ENCODE measurements at places on chromosomes 2 and 18.
A peak's percentile ranks its signal among the peaks of the same experiment; 100 is the strongest.

GRCh38 chr2:222102575-222103349 lies 196.0 kb downstream of the PAX3 start:
- no peak overlapping the region for H3K4me3 ChIP-seq
- H3K27ac ChIP-seq = no peak overlapping the region
- H3K4me1 ChIP-seq = no peaks in the 10 kb centered on the region
- H3K27me3 ChIP-seq = peaks cover 6% of the 10 kb centered on the region
- DNase-seq = no peak

DNA sequence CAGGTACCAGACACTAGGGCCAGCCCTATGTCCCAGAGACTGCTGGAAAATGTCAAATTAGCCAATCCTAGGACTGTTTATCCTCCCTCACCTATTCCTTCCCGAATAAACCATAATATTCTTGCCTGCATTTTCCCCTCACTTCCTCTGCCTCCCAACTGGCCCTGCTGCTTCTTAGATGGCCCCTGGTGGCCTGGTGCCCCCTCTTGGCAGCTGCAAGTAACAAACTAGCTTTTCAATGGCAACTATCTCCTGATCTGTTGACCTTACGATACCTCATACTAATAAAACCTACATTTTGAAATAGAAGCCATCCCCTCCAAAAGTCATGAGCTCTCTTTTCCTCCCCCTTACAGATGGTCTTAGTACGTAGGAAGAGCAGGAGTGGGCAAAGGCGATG lies 132.0 kb downstream of the ALPK2 start:
- no peaks in the 10 kb centered on the region for H3K4me1 ChIP-seq
- H3K27me3 ChIP-seq = no peaks in the 10 kb centered on the region
- no peak overlapping the region for H3K27ac ChIP-seq
- no peak for DNase-seq
- no peak overlapping the region for H3K4me3 ChIP-seq

DNA sequence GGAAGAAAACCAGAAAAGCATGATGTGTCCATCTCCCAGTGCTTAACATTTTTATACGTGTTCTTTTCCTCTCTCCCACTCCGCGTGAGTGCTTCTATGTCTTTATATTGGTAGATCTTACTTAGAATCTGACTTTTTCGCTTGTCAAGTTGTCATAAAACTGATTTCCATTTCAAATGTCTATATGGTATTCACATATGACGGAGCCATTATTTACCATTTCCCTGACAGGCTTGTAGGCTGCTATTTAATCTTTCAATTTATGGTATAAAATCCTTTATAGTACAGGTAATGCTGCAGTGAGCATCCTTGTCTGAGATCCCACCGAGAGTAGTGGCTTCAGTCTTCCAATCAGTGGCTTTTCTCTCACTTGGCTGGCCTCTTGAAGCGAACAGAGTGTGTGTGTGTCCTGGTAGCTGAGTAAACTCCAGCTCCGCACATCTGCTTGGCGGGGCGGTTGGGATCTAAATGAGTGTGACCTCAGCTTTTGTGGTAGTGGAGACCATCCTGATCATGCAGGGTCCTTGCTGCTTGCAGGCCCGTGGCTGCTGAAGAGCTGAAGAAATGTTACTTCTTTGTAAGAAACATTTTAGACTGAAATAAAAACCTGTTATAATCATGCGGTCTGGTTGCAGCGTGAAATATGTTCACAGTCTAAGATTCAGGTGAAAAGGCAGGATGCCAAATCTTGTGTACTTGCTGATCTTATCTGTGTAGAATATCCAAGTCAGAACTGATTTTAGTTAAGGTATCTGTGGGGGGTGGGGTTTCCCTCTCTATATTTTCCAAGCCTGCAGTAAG lies 40.2 kb downstream of the INPP4A start:
- no peak overlapping the region for H3K27ac ChIP-seq
- DNase-seq = no peak

- no peaks in the 10 kb centered on the region for H3K4me1 ChIP-seq
- peak; percentile 21 for DNase-seq
- no peaks in the 10 kb centered on the region for H3K36me3 ChIP-seq
- no peak overlapping the region for H3K4me3 ChIP-seq
- H3K27me3 ChIP-seq = peaks cover 4% of the 10 kb centered on the region
- H3K27ac ChIP-seq = no peak overlapping the region
These were observed 7.6 kb upstream of the CHRNA1 start for GRCh38 chr2:174771631-174772471.

GRCh38 chr2:40445467-40445866 lies 6.4 kb downstream of the SLC8A1 start:
- no peak overlapping the region for H3K27ac ChIP-seq
- no peak overlapping the region for H3K4me3 ChIP-seq
- no peaks in the 10 kb centered on the region for H3K27me3 ChIP-seq
- peaks cover 23% of the 10 kb centered on the region for H3K36me3 ChIP-seq
- peaks cover 40% of the 10 kb centered on the region for H3K4me1 ChIP-seq
- no peak for DNase-seq

DNA sequence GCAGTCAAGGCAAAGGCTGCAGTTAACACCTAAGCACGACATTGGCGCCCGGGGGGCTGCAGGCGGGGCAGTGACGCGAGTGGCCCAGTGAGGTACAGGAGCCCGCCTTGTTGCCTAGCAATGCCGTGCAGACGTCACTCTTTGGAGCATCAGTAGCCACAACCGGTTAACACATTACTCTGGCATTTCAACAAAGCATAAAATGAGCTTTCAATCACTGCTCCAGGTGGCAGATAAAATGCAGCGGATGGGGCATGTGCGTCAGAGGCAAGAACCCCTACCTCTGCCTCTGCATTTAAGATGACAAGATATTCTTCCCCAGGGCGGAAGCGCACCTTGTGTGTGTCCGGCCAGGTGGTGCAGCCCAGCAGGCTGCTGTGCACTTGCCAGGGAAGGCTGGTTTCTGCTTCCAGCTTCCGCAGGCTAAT lies 139.4 kb downstream of the MTCL1 start:
- no peak for DNase-seq
- no peak overlapping the region for H3K27ac ChIP-seq
- H3K4me3 ChIP-seq = no peak overlapping the region
- H3K36me3 ChIP-seq = no peaks in the 10 kb centered on the region
- no peaks in the 10 kb centered on the region for H3K27me3 ChIP-seq

DNA sequence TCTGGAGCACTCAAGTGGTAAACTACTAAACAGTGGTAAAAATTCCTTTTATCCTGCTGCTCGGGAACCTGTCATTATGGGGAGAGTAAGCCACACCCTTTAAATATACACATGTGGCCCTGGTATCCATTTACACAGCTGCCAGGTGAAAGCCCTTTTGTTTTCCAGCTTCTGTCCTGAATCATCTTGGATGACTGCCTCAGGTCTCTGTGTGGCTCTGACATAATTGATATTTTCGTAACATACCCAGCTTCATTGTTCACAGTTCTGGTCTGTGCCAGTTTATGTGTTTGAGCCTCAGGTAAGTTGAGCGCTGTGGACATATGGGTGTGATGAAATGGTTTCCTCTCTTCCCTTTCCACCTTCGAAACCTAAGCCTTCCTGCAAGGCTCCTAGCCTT lies 15.7 kb upstream of the TTC39C start:
- H3K27me3 ChIP-seq = no peaks in the 10 kb centered on the region
- DNase-seq = no peak
- peaks cover 5% of the 10 kb centered on the region for H3K4me1 ChIP-seq

DNA sequence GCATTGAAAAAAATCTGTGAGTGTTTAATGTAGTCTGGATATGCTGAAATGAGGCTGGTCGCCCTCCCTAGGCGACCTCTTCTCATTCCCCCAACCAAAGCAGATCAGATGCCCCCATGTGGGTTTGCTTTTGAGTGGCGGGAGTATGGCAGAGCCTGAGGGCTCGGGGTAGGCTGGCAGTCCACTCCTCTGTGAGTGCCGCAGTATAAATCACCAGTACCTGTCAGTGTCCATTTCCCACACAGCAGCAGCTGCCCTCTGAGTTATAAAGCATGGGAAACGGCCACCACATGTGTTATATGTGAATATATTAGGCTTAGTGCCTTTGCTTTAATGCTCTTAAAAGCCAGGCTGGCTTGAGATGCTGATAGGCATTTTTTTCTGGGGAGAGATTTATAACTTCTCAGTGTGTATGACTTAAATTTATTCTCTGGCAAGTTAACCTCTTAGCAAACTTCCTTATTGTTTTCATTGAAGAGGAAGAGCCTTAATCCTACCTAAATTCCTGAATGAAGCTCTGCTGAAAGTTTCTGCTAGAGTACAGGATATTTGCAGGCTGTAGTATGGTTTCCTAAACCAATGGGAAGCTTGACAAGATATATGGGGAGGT lies 3.8 kb downstream of the DCC start:
- H3K4me3 ChIP-seq = no peak overlapping the region
- H3K27ac ChIP-seq = no peak overlapping the region
- no peak for DNase-seq
- H3K4me1 ChIP-seq = no peaks in the 10 kb centered on the region
- no peaks in the 10 kb centered on the region for H3K27me3 ChIP-seq

GRCh38 chr2:165382362-165382761 lies 87.1 kb upstream of the CSRNP3 start:
- H3K4me1 ChIP-seq = peaks cover 8% of the 10 kb centered on the region
- no peak overlapping the region for H3K4me3 ChIP-seq
- no peak overlapping the region for H3K27ac ChIP-seq
- H3K27me3 ChIP-seq = no peaks in the 10 kb centered on the region
- DNase-seq = no peak

DNA sequence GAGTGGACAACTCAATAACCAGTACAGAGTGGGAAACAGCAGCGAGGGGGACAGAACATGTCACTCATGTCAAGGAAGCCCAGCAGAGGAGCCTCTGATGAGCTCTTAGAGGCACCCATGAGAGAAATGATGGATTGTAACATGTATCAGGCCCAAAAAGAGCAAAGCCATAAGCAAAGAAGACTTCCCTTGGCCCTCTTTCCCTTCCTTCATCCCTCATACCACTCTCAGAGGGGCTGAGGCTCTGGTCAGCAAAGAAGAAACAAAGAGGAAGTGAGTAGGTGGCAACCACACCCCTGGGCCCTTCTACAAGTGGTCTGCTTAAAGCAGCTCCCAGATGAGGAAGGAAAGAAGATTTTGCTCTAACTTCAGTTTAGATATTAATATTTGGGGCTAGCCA lies 112.8 kb downstream of the CDC42EP3 start:
- no peaks in the 10 kb centered on the region for H3K4me1 ChIP-seq
- peaks cover 3% of the 10 kb centered on the region for H3K27me3 ChIP-seq
- no peak overlapping the region for H3K27ac ChIP-seq
- no peaks in the 10 kb centered on the region for H3K36me3 ChIP-seq
- H3K4me3 ChIP-seq = no peak overlapping the region

- H3K27me3 ChIP-seq = no peaks in the 10 kb centered on the region
- H3K36me3 ChIP-seq = no peaks in the 10 kb centered on the region
- H3K4me1 ChIP-seq = peaks cover 11% of the 10 kb centered on the region
- H3K4me3 ChIP-seq = no peak overlapping the region
These were observed 1.8 kb downstream of the CCDC141 start for GRCh38 chr2:179048099-179048498.

GRCh38 chr18:78859686-78860085 lies 119.9 kb upstream of the SALL3 start:
- H3K27ac ChIP-seq = no peak overlapping the region
- no peaks in the 10 kb centered on the region for H3K4me1 ChIP-seq
- no peaks in the 10 kb centered on the region for H3K36me3 ChIP-seq
- H3K27me3 ChIP-seq = peaks cover 3% of the 10 kb centered on the region

GRCh38 chr2:29509397-29509796 lies 394.2 kb downstream of the CLIP4 start:
- no peak overlapping the region for H3K27ac ChIP-seq
- H3K4me1 ChIP-seq = no peaks in the 10 kb centered on the region
- no peak for DNase-seq
- no peaks in the 10 kb centered on the region for H3K36me3 ChIP-seq

DNA sequence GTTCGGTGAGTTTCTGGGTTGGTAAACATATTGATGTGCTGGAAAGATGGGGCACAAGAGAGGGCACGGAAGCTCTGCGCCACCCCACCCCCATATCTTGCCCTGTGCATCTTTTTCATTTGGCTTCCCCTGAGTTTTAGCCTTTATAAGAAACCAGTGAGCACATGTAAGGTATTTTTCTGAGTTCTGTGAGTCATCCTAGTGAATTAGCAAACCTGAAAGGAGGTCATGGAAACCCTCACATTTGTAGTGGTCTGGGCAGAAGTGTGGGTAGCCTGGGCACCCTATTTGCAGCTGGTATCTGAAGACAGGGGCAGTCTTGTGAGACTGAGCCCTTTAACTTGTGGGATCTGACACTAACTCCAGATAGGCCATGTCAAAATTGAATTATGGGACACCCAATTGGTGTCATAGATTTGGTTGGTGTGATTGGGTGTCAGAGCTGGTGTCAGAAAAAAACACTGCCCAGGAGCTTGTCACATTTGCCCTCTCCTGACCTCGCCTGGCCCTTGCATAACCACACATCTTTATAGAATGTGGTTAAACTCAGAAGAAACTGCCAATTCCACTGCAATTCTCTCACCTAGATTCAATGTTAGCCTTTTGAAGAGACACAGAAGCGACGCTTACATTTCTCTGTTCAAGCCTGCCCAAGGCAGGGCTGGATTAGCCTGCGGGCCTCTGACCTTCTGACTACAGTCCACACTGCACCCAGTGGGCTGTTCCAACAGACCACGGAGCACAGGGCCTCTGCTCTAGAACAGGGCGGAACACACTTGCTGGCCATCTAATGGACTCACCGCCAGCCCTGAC lies 12.0 kb upstream of the GALM start:
- DNase-seq = no peak
- H3K36me3 ChIP-seq = no peaks in the 10 kb centered on the region
- no peaks in the 10 kb centered on the region for H3K27me3 ChIP-seq
- peaks cover 4% of the 10 kb centered on the region for H3K4me1 ChIP-seq

DNA sequence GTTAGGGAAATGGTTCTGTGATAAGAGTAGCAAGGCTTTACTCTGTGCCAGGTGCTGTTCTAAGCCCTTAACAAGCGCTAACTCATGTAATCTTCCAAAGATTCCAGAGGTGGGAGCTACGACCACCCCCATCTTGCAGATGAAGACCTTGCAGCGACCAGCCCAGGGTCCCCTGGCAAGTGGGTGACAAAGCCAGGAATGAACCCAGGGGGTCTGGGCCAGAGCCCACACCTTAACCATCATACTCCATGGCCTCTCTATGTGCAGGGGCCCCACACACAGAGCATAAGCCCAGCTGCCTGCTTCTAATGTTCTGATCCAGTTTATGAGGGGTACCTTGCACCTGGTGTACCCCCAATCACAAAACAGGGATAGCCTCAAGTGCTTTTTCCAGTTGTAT lies 105.3 kb downstream of the ZBTB7C start:
- H3K4me1 ChIP-seq = peaks cover 13% of the 10 kb centered on the region
- H3K4me3 ChIP-seq = no peak overlapping the region
- H3K27ac ChIP-seq = no peak overlapping the region
- no peaks in the 10 kb centered on the region for H3K27me3 ChIP-seq

- 0 out of 2 replicates have a peak, but pooled peaks cover 11% of the 10 kb centered on the region for H3K36me3 ChIP-seq
- no peak for DNase-seq
- no peak overlapping the region for H3K27ac ChIP-seq
- peaks cover 21% of the 10 kb centered on the region for H3K4me1 ChIP-seq
These were observed 232.0 kb downstream of the STK39 start for GRCh38 chr2:168015274-168015953.

DNA sequence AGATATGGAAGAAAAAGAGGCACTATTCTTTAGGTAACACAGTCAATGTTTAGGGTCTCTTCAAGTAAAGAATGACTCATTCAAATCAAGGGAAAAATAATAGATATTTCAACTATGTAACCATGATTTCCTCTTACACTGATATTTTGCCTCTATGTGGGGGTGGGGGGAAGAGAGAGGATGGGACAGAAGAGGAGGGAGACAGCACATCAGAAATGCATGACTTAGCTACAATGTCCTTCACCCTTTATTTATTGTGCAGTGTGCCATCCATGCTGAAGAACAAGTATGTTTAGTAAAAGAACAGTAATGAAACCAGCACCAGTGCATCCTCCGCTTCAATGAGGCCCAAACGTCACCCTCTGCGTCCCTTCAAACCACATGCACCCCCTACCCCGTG lies 204.8 kb downstream of the HDAC4 start:
- no peak overlapping the region for H3K4me3 ChIP-seq
- DNase-seq = no peak
- peaks cover 100% of the 10 kb centered on the region for H3K36me3 ChIP-seq
- no peak overlapping the region for H3K27ac ChIP-seq
- H3K27me3 ChIP-seq = no peaks in the 10 kb centered on the region
